ENCODE measurements at places on chromosomes 3 and 15. TPM values are rescaled to one million over a fixed set of nuclear protein-coding genes. Genes with fewer than 3 reads are reported as not detected.

Gene DPPA2
- not detected for total RNA-seq

Gene TBL1XR1
- 73.2 TPM for total RNA-seq

Gene CCR9
- total RNA-seq, result not detected

Gene LRRC34
- total RNA-seq, result 7.4 TPM

Gene MUC20
- total RNA-seq, result 4.5 TPM
